ENCODE measurements at places on chromosomes 1 and 21. TPM values are rescaled to one million over a fixed set of nuclear protein-coding genes. Genes with fewer than 3 reads are reported as not detected.

BSND gene
- total RNA-seq, result not detected

SAMD11 gene
- total RNA-seq, result 1.9 TPM

RHBDL2 gene
- total RNA-seq, result not detected

NR1I3 gene
- total RNA-seq, result not detected

ZNF648 gene
- not detected for total RNA-seq

LCE1C gene
- total RNA-seq, result not detected

ABCA4 gene
- 7.5 TPM for total RNA-seq

IFI44 gene
- 10.1 TPM for total RNA-seq

GFI1 gene
- 15.5 TPM for total RNA-seq

HMCN1 gene
- total RNA-seq, result 11.6 TPM

C1orf56 gene
- total RNA-seq, result 2.5 TPM

RGS16 gene
- total RNA-seq, result 0.40 TPM

FCRL1 gene
- 97.4 TPM for total RNA-seq

AQP10 gene
- not detected for total RNA-seq

GRCh38 chr1:163668472-163668871, 346.7 kb downstream of the NUF2 start:
- no peaks in the 10 kb centered on the region for H3K36me3 ChIP-seq
- no peak overlapping the region for H3K27ac ChIP-seq
- no peak for DNase-seq
- H3K4me1 ChIP-seq, result no peaks in the 10 kb centered on the region
- H3K4me3 ChIP-seq, result no peak overlapping the region

GRCh38 chr1:37434292-37435225, 39.8 kb upstream of the ZC3H12A start:
- DNase-seq, result peak; percentile 51
- H3K36me3 ChIP-seq, result no peaks in the 10 kb centered on the region
- H3K27ac ChIP-seq, result no peak overlapping the region
- no peaks in the 10 kb centered on the region for H3K4me1 ChIP-seq

- no peaks in the 10 kb centered on the region for H3K4me1 ChIP-seq
- no peak for DNase-seq
- no peak overlapping the region for H3K4me3 ChIP-seq
These were observed 166.6 kb downstream of the CLEC20A start for GRCh38 chr1:178330153-178330552.

- H3K4me3 ChIP-seq, result no peak overlapping the region
- H3K36me3 ChIP-seq, result no peaks in the 10 kb centered on the region
- no peak for DNase-seq
- H3K4me1 ChIP-seq, result no peaks in the 10 kb centered on the region
- no peaks in the 10 kb centered on the region for H3K27me3 ChIP-seq
- H3K27ac ChIP-seq, result no peak overlapping the region
These were observed 28.3 kb upstream of the FAM20B start for GRCh38 chr1:178997428-178997827.

- no peaks in the 10 kb centered on the region for H3K4me1 ChIP-seq
- no peak overlapping the region for H3K4me3 ChIP-seq
- no peak overlapping the region for H3K27ac ChIP-seq
- no peaks in the 10 kb centered on the region for H3K36me3 ChIP-seq
- no peaks in the 10 kb centered on the region for H3K27me3 ChIP-seq
These were observed 349.1 kb downstream of the SEC16B start for GRCh38 chr1:177620636-177621190.

GRCh38 chr1:240029418-240029817, 62.3 kb upstream of the FMN2 start:
- no peak for DNase-seq
- no peak overlapping the region for H3K27ac ChIP-seq
- H3K4me3 ChIP-seq, result no peak overlapping the region
- H3K36me3 ChIP-seq, result no peaks in the 10 kb centered on the region

DNA sequence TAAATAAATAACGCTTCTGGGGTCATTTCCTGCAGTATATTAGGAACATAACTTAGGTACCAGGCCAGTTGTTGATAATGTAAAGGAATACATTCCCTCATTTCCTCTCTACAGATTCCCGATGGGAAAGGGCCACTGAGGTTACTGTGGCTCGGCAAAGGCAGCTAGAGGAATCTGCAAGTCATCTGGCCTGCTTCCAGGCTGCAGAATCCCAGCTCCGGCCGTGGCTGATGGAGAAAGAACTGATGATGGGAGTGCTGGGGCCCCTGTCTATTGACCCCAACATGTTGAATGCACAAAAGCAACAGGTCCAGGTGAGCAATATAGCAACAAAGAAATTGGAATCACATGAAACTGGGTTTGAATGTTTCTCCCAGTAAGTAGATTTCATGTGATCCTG, 109.6 kb upstream of the BMP8A start:
- no peak overlapping the region for H3K4me3 ChIP-seq
- H3K4me1 ChIP-seq, result no peaks in the 10 kb centered on the region
- H3K27ac ChIP-seq, result no peak overlapping the region
- no peaks in the 10 kb centered on the region for H3K27me3 ChIP-seq
- H3K36me3 ChIP-seq, result peaks cover 79% of the 10 kb centered on the region
- DNase-seq, result no peak

- no peaks in the 10 kb centered on the region for H3K27me3 ChIP-seq
- no peak within 1 kb of the TSS for H3K4me3 ChIP-seq
- DNase-seq, result no peak
These were observed at the start of gene UTS2 for GRCh38 chr1:7852804-7853683. TSS of gene UTS2 (minus strand) at chr1:7853065. CDS start at chr1:7853003, 62 bp downstream.

GRCh38 chr1:236659792-236660587, 26.3 kb upstream of the ACTN2 start:
- DNase-seq, result no peak
- no peaks in the 10 kb centered on the region for H3K27me3 ChIP-seq
- no peaks in the 10 kb centered on the region for H3K4me1 ChIP-seq

DNA sequence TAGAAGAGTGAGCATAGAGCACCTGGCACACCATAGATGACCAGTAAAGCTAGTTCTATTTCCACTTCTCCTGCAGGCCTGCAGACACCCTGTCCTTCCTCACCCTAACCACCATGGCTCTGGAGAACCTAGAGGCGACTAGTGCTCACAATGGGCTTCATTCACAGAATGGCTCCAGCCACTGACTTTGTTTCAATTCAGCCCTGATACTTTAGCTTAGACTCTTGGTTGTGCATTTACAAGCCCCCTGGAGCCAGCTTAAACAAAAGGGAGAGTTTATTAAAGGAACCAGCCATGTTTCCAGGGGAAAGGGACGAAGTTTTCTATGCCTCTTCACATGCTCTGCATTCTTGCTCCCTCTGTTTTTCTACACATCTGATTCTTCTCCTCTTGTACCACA, 123.7 kb downstream of the NAV1 start:
- H3K4me3 ChIP-seq, result no peak overlapping the region
- H3K27ac ChIP-seq, result no peak overlapping the region
- H3K27me3 ChIP-seq, result no peaks in the 10 kb centered on the region
- H3K36me3 ChIP-seq, result no peaks in the 10 kb centered on the region
- DNase-seq, result no peak

DNA sequence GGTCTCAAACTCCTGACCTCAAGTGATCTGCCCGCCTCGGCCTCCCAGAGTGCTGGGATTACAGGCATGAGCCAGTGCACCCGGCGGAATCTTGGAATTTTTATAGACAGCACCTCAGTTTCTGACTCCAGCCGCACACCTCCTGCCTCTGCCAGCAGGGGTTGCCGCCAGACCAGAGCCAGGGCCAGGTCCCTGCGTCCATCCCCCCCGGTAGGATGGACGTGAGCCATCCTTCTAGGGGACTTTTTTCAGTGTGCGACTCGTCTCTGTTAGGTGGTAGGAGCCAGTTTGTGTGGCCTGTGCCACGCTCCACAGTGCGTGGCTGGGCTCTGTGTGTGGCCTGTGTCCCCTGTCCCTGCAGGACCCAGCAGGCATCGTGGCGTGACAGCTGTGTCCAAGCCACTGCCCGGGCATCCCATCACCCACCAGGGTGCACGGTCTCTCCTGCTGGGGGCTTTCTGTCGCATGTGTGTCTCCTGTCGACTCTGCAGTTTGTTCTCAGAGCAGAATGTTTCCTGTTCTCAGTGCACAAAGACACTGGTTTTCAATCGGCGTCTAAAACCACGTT, 15.6 kb downstream of the CSTB start:
- H3K36me3 ChIP-seq, result no peaks in the 10 kb centered on the region
- H3K27ac ChIP-seq, result no peak overlapping the region
- no peaks in the 10 kb centered on the region for H3K4me1 ChIP-seq
- no peak for DNase-seq
- H3K4me3 ChIP-seq, result no peak overlapping the region

- no peak overlapping the region for H3K4me3 ChIP-seq
- no peaks in the 10 kb centered on the region for H3K36me3 ChIP-seq
- H3K27me3 ChIP-seq, result no peaks in the 10 kb centered on the region
- H3K4me1 ChIP-seq, result peaks cover 3% of the 10 kb centered on the region
- H3K27ac ChIP-seq, result peak overlapping the region; percentile 82
These were observed 454.5 kb downstream of the SMYD3 start for GRCh38 chr1:246052603-246053002.

DNA sequence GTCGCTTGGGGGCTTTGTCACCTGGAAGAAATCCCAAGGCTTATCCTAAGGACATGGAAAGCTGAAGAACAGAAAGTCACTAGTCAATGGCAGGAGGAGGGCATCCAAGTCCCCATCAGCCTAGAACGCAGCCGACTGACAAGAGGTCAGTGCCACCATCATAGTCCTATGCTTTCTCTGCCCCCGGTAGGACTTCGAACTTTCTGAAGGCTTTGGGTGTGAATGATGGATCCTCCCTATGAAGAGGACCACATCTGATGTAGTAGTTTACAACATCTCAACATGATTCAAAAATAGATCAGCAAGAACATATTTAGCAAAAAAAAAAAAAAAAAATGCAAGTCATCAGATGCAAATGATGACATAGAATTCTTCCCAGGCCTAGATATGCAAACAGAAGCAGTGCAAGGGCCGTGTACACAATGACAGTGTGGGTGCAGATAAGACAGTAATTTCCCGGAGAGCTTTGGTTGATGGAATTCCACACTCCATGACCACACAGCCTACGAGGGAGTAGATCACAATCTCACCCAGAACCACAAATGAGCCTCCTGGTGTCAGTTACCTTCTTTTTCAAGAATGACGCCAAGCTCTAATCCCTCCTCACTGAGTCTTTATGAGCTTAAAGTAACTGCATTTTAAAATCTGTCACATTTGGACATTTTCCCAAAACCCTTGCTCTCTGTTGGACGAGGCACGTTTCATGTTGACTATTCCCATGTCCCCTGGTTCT, 88.2 kb downstream of the PSMG1 start:
- H3K4me3 ChIP-seq, result no peak overlapping the region

GRCh38 chr1:45244660-45245059, 38.3 kb upstream of the ZSWIM5 start:
- H3K27ac ChIP-seq, result no peak overlapping the region
- H3K4me1 ChIP-seq, result no peaks in the 10 kb centered on the region
- H3K27me3 ChIP-seq, result no peaks in the 10 kb centered on the region
- H3K4me3 ChIP-seq, result no peak overlapping the region
- no peaks in the 10 kb centered on the region for H3K36me3 ChIP-seq

DNA sequence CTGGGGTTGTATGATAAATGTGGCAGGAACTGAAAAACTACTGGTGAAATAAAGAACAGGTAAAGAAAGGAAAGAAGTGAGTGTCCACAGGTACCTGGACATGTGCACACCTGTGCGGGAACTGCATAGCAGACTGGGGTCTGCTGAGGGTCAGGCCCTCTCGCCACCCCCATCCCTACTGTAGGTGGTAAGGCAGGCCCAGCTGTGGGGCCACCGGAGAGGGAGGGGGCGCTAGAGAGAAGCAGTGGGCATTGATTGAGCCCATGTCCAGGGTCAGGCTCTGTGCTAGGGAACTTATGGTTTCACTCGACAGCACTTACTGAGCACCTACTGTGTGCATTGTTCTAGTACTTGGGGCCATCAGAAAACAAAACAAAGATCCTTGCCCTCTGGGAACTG, 400.5 kb downstream of the MATN1 start:
- no peaks in the 10 kb centered on the region for H3K27me3 ChIP-seq
- no peaks in the 10 kb centered on the region for H3K4me1 ChIP-seq
- DNase-seq, result no peak

GRCh38 chr1:66505671-66506392, 28.1 kb upstream of the SGIP1 start:
- DNase-seq, result no peak
- no peaks in the 10 kb centered on the region for H3K27me3 ChIP-seq
- H3K4me1 ChIP-seq, result no peaks in the 10 kb centered on the region

DNA sequence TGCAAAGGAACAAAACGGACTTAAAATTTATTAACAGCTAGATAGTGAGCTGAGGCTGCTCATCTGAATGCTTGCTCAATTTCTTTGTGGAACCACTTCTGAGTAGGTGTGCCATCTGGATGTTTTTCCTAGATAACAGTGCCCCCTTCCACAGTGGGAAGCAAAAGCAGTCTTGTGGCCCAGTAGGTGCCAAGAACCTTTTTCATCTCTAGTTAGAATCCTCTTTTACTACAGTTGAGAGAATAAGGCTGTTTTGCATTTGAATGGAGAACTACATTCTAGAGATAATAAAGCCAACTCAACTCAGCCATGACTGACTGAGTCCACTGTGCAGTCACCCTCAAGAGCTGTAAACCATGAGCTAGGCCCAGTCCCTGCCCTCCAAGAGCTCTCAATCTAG, 13.3 kb downstream of the F3 start:
- no peaks in the 10 kb centered on the region for H3K36me3 ChIP-seq
- DNase-seq, result no peak
- H3K4me1 ChIP-seq, result no peaks in the 10 kb centered on the region
- H3K27me3 ChIP-seq, result no peaks in the 10 kb centered on the region

GRCh38 chr21:26946744-26947446, 20.0 kb downstream of the ADAMTS5 start:
- no peak for DNase-seq
- H3K4me1 ChIP-seq, result no peaks in the 10 kb centered on the region
- H3K27me3 ChIP-seq, result no peaks in the 10 kb centered on the region
- H3K4me3 ChIP-seq, result no peak overlapping the region
- no peak overlapping the region for H3K27ac ChIP-seq

DNA sequence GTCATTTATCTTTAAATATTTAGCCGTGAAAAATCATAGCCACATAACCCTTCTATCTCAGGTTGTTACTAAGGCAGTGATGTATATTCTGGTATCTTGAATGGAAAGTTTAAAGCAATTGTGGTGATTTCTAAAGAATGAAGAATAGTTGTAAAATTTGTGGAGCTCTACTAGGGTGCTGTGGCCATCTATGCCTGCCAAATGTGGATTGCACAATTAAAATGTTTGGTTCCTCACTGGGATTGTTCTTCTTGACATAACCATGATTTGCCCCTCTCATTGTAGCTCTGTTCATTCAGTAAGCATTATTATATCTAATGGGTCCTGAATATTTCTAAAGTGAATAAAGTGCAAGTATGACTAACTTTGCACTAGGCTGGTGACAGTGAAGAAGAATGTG, 50.1 kb downstream of the AK4 start:
- no peaks in the 10 kb centered on the region for H3K4me1 ChIP-seq
- no peak for DNase-seq
- no peaks in the 10 kb centered on the region for H3K36me3 ChIP-seq
- H3K27ac ChIP-seq, result no peak overlapping the region

- no peaks in the 10 kb centered on the region for H3K27me3 ChIP-seq
- no peak overlapping the region for H3K4me3 ChIP-seq
- H3K36me3 ChIP-seq, result no peaks in the 10 kb centered on the region
- no peak overlapping the region for H3K27ac ChIP-seq
These were observed 35.8 kb downstream of the SPEN start for GRCh38 chr1:15883326-15883725.

Measured in Peyer's patch (tissue), 4 donors.